ENCODE measurements at places on chromosomes 4 and X.
A peak's percentile ranks its signal among the peaks of the same experiment; 100 is the strongest.

- no peak for DNase-seq
Measured at GRCh38 chrX:74450803-74451449, 29.6 kb downstream of the SLC16A2 start.

GRCh38 chr4:102799816-102800215, 27.5 kb downstream of the UBE2D3 start:
- DNase-seq: no peak

DNA sequence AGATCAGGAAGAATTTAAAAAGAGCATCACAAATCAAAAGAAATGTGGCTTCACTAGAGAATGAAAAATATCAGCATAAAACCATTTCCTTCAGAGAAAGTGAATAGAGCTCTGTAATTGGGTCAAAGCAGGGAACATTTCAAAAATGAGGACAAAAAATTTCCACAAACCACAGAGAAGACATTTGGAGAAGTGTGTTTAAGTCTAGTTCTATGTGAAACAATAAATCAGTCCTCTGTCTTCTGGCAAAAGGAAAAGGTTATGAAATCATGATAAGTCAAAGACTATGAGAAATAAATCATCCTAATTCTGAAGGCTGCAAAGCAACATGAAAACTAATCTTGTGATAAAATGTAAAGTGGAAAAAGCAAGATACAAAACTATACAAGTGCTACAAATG, 27.9 kb downstream of the SMPX start:
- no peak for DNase-seq

- DNase-seq: no peak
Measured at GRCh38 chrX:38856670-38857265, 55.5 kb downstream of the MID1IP1 start.

- DNase-seq: no peak
Measured at GRCh38 chr4:130143656-130144055, 1047.7 kb downstream of the C4orf33 start.

- DNase-seq: no peak
Measured at GRCh38 chrX:51860679-51861078, 32.7 kb upstream of the MAGED1 start.

DNA sequence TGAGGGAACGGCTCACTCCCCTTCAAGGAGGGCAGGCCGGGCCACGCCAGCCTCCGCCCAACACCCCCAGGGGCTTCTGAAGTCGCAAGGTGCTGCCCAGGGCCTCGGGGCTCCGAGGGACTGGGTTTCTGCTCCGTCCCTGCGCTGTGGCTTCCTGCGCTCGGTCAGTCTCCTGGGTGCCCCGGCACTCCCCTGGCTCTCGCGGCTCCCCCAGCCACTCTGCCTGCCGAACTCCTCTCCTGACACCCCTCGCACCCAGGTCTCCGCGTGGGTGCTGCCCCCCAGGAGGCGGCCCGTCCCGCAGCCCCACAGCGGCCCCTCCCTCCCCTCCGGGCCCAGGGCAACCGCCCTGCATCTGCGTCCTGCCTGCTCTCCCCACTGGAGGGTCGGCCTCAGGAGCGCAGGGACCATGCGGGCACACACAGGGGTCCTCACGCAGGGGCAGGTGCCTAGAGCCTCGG, 151.9 kb downstream of the AFAP1 start:
- no peak for DNase-seq

DNA sequence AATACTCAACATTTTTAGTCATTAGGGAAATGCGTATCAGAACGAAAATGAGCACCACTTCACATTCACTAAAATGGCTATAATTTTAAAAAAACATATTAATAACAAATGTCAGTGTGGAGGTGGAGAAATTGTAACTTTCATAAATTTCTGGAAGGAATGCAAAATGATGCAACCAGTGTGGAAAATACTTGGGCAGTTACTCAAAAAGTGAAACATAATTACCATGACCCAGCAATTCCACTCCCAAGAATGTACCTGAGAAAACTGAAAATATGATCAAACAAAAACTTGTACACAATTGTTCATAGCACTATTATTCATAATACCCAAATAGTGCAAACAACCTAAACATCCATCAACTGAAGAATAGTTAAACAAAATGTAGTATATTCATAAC, 76.1 kb upstream of the FAM241A start:
- DNase-seq: no peak

GRCh38 chr4:181748581-181748980, 494.6 kb upstream of the TENM3 start:
- DNase-seq: no peak

- DNase-seq: no peak
Measured at GRCh38 chr4:8205241-8205707, 6.2 kb downstream of the SH3TC1 start.

GRCh38 chr4:151287409-151287808, 10.4 kb downstream of the PRSS48 start:
- DNase-seq: no peak

- DNase-seq: no peak
Measured at GRCh38 chr4:39668887-39669286, 29.0 kb upstream of the UBE2K start.

GRCh38 chrX:147962476-147962875, 18.7 kb upstream of the FMR1NB start:
- DNase-seq: no peak

DNA sequence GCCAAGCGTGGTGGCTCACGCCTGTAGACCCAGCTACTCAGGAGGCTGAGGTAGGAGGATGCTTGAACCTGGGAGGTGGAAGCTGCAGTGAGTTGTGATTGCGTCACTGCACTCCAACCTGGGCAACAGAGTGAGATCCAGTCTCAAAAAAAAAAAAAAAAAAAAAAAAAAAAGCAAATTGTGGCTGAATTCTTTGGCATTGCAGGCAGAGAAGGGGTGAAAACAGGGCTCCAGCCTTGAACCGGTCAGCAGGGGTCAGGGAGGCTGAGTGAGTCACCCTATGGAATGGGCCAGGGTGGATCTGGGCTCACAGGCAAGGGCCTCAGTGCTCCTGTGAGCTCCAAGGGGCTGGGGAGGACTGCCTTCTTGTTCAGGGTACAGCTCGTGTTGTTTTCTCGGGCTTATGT, 13.2 kb upstream of the FAM3A start:
- no peak for DNase-seq

DNA sequence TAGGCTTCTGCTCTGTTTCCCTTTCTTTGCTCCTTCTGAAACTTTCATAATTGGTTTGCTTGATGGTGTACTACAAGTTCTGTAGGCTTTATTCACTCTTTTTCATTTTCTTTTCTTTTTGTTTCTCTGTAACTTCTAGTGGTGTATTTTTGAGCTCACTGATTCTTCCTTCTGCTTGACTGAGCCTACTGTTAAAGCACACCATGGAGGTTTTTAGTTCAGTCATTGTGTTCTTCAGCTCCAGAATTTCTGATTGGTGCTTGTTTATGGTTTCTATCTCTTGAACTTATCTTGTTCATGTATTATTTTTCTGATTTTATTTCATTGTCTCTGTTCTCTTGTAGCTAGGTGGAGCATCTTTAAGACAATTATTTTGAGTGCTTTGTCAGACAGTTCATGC, 33.4 kb upstream of the C4orf54 start:
- DNase-seq: no peak

GRCh38 chrX:29728639-29729038, 486.7 kb upstream of the MAGEB2 start:
- no peak for DNase-seq

GRCh38 chrX:25001808-25002660, 13.7 kb downstream of the ARX start:
- DNase-seq: no peak

- no peak for DNase-seq
Measured at GRCh38 chrX:107711521-107712181, 63.9 kb downstream of the TSC22D3 start.

DNA sequence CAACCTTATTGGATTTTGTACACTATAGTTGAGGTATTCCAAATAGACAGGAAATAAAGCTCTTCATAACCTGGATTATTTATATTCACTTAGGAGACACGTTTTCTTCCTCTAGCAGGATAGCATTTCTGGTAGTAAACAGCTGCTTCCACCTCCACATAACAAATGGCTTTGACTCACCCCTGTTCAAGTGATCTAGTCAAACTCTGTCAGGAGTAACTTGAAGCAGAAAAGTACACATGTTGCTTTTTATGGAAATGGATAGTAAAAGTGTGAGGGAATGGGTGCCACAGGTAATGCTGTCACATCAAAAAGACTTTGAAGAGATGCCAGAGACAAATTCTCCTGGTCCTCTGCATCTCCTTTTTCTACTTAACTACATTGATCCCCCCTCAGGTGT, 258.7 kb upstream of the SLC7A11 start:
- DNase-seq: no peak

GRCh38 chr4:185540487-185541120, 5.3 kb upstream of the PDLIM3 start:
- no peak for DNase-seq

DNA sequence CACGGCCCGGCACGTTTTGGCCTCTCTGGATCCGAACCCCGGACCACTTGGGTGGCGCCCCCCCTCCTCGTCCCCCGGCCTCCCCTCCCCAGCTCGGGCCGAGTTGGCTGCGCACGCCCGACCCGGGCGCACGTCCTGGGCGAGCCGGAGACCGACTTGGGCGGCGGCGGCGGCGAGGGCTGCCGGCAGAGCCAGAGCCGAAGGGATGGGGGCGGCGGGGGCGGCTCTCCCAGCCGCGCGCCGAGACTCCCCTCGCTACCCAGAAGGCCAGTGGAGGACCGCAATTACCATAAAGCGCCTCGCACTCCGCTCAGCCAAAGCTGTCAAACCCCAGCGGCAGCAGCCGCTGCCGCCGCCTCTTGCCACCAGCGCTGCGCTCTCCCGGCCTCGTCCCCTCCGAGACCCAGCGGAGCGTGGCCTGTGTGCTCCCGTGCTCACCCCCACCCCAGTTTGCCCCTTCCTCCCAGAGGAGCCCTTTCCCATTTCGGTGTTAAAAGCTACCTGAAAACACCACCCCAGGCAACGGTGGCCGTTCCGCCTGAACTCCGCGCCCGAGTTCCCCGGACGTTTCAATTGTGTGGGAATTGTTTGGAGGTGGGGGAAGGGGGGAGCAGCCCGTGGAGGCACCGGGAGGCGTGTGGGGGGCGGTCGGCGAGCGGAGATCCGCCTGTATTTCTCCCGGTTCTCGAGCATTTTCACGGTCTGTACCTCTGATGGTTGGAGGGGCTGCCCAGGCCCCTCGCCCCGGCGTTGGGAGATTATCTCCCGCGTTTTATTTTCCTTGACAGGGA, 701 bp upstream of the BCOR start:
- no peak for DNase-seq

DNA sequence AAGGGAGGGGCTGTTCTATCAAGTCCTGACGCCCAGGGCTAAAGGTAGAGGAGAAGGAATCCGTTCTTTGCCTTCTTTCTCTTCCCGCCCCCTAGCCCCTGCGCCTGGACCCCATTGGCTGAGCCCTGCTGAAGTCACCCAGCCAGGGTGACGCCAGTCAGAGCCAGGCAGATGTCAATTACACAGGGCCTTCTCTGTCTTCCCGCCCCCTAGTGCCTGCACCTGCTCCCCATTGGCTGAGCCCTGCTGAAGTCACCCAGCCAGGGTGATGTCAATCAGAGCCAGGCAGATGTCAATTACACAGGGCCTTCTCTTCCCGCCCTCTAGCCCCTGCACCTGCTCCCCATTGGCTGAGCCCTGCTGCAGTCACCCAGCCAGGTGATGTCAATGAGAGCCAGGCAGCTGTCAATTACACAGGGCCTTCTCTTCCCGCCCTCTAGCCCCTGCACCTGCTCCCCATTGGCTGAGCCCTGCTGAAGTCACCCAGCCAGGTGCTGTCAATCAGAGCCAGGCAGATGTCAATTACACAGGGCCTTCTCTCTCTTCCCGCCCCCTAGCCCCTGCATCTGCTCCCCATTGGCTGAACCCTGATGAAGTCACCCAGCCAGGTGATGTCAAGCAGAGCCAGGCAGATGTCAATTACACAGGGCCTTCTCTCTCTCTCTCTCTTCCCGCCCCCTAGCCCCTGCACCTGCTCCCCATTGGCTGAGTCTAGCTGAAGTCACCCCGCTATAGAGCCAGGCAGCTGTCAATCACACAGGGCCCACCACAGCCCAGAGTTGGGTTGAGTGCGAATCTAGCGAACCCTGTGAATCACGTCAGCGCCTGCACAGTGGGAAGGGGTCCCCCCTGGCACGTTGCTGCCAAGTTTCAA, 46.4 kb downstream of the ASMT start:
- DNase-seq: no peak

- DNase-seq: no peak
Measured at GRCh38 chr4:148261848-148262247, 180.4 kb downstream of the NR3C2 start.

- DNase-seq: no peak
Measured at GRCh38 chr4:156799121-156799589, 172.4 kb downstream of the PDGFC start.

GRCh38 chrX:11386812-11387211, 93.6 kb downstream of the AMELX start:
- DNase-seq: no peak

DNA sequence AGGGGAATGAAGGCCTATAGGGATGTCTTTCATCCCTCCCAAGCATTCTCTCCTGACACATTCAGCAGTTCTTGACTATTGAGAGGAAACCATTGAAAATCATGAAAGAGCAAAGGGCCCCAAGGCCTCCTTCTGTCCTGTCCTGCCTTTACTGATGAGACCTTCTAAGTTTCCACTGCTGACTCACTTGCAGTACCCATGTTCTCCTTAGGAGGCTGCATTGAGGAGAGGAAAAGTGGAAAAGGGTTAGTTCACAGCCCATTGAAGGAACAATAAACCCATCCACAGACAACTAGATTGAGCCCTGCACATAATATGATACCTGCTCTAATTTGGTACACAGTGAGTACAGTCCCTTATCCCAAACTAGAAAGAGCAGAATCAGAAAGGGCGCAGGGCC, 115.1 kb upstream of the PNPLA4 start:
- DNase-seq: peak; percentile 66

DNA sequence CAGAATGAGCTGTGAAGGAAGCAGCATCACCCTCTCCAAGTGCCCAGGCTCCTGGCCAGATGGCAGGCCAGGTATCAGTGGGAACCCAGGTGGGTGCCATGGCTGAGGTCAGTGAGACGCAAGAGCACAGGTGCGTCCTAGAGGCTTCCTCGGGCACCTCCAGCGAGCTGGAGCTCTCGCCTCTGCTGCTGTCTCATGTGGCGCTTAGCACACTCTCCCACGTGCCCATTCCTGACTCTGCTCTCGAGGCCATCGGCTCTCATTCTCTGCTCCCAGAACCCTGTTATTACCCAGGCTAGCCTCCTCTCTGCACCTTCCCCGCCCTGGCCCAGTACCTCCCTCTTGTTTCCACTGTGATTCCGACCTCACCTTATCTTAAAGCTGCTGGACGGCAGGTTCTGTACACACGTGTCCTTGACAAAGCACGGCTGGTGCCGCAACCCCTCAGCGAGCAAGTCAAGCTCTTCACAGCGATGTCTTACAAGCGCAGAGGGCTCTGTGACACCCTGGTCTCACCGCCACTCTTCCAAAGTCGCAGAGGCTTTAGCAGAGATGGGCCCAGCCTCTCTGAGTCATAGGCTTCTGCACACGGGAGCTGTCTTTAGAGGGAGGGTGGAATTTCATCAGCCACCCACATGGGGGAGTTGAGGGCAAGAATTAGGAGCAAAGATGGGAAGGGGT, 15.4 kb upstream of the MSANTD1 start:
- DNase-seq: no peak

DNA sequence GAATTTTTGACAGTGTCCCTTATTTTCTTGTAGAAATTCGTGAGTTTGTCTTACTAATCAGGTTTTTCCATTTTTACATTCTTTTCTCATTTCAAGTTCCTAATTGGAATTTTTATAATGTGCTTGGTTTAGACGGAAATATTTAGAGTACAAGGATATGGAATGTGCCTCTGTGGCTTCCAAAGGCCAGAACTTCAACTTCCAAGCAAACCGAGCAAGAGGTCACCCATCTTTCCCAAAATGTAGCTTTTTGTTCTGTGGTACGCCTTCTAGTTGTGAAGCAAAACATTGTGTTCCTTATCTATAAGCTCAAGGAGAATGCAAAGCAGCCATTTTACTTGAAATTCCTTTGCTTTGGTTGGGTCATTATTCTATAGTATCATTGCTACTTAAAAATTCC, 212.8 kb upstream of the PACRGL start:
- no peak for DNase-seq
